ENCODE measurements at places on chromosomes 5 and 9.

DNA sequence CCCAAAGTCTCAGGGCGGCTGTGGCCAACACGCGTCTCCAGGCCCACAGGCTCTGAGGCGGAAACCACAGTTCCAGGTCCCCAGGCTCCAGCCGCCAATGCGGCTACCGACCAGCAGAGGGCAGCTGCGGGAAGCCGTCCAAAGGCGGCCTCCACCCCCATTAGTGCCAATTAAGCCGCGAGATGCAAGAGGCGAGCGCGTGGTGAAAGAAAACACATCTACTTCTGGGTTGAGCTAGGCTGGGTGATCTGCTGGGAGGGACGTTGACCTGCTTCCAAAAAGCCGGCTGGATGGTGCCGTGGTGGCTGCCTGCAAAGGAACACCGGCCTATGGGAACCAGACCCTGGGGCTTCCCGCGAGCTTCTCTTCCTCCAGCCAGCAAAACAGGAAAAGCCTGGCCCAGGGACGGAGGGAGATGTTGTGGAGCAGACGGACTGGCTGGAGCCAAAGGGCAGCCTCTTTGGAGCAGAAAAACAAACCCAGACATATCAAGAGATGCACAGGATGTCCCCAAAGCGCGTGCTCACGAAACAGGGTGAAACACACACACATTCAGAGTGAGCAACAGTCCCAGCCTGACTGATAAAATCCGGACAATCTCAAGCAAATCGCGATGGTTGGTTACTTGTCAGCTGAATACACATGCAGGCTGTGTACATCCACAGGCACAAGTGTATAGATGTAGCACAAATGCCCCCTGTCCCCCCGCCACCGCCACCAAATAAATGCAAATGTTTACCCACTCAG lies 187.1 kb upstream of the BRINP1 start:
- DNase-seq: peak; percentile 8

GRCh38 chr5:6455571-6456200 lies 7.0 kb downstream of the UBE2QL1 start:
- DNase-seq: no peak

- no peak for DNase-seq
Measured at GRCh38 chr5:129906177-129906887, 2.1 kb downstream of the CHSY3 start.

DNA sequence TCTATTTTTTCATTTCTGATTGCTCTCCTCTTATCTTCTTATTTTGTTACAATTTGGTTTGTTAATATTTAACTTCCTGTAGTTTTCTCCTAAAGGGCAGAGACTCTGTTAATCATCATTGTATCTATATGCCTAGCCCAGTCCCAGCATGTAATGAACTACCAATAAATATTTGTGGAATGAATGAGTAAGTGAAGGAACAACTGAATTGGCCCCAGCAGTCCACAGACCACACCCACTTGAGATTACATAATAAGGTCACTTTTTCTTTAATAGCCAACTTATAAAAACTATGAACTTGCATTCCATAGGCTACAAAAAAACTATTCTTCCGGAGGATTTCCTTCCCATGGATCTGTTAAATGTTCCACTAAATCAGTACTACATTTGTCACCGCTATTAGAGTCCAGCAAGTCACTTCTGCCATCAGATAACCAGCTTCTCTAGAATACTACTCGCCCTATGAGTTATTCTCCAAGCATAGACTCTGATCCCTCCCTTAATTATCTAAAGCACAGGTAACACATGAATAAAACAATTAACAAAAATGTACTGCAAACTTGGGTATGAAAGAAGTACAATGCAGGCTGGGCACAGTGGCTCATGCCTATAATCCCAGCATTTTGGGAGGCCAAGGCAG lies 27.5 kb upstream of the TNPO1 start:
- no peak for DNase-seq

Measured in stimulated activated CD8-positive, alpha-beta memory T cell treated with anti-CD3 and anti-CD28 coated beads, Interleukin-7, amount 100 ng/mL, for 24 hours (primary cell).